ENCODE measurements at places on chromosomes 1 and 21.
A peak's percentile ranks its signal among the peaks of the same experiment; 100 is the strongest.

DNA sequence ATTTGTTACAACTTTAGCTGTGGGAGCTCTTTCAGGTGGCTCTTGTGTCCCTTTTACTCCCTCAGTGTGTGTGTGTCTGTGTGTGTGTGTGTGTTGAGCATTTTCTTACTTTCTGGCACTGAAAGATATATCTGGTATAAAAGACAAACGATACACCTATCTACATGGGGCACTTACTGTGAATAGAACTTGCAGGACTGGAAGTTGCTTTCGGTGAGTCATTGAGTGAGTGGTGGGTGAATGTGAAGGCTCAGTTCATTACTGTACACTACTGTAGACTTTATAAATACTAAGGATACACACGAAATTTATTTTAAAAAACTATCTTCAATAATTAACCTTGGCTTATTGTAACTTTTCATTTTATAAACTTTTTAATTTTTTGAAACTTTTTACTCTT, 38.7 kb downstream of the BTBD8 start:
- no peak for DNase-seq

- no peak for DNase-seq
Measured at GRCh38 chr1:51472359-51472758, 46.7 kb downstream of the EPS15 start.

DNA sequence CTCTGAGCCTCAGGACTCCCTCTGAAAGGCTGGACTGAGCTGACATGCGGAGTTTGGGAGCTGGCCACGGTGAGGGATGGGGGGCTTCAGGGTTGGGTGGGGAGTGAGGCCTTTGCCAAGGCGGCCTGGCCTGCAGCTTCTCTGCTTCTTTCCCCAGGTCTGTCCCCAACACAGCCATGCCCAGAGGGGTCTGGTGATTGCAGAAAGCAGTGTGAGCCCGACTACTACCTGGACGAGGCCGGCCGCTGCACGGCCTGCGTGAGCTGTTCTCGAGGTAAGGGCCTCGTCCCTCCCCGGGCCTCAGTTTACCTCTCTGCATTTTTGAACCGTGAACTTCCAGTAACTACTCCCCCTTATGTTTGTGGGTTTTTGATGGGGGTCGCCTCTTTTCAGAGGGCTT, 48.6 kb downstream of the TNFRSF8 start:
- no peak for DNase-seq

GRCh38 chr1:204331275-204331674, 28.5 kb downstream of the PLEKHA6 start:
- DNase-seq = no peak

DNA sequence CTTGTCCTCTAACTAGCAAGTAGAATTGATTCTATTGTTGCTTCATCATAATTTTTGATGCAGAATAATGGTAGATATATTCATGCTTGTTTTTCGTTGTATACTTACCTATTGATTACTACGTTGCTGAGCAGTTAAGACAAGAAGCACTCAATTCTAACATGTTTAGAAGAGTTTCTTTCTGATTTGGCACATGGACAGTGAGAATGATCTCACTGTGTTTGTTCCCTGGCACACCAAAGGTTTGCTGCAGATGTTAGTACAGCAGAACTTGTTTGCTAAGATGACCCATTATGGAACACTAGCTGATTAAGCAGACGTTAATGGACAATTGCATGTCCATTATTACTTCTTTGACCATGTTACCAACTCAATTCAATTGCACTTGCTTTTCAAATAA, 184.7 kb upstream of the SGIP1 start:
- DNase-seq = no peak

DNA sequence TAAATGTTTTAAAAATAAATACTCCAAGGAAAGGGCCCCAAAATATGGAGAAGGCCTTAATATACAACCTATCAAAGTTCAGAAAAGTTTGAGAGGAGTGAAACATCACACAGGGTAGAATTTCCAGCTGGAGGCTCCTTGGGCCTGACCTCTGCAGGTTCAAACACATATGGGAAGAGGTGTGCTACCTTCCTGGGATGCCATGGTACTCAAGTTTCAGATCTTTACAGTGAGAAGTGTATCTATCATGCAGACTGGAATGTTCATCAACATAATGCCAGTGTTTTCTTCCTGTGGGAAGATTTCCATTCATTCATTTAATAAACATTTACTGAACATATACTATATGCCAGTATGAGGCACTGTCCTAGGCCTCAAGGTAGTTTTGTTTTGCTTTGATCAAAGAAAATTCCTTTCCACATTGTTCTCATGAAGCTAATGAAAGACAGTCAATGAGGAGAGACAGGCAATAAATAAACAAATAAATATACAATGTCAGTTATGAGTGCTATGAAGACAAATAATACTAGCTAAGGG, 14.6 kb upstream of the ADAR start:
- DNase-seq = no peak

GRCh38 chr1:77966291-77966690, 12.6 kb downstream of the FUBP1 start:
- no peak for DNase-seq

GRCh38 chr1:43545695-43546387, 15.2 kb downstream of the PTPRF start:
- no peak for DNase-seq

DNA sequence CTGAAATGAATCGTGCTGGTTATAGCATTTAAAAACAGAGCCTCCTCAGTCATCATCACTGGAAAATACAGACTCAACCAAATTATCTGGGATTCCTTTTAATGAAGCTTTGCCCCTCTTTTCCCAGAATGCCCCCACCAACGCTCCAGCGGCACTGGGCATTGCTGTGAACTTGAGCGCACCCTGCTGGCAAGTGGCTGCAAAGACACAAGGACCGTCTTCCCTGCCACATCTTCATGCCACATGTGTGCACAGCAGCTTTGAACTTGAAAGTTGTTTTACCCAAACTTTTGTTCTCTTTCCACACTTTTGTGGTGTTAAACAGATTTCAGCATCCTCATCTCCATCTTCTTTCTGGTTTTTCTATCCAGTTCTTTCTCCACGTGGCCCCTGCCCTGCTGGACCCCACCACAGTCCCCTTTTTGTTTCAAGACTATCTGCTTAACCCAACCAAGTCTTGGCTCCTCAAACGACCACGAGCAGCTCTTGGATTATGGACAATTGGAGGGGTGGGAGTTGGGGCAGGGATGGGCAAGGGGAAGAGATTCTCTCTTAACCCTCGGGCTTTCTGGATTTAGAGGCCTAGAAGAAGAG, 12.8 kb upstream of the LMX1A start:
- peak; percentile 57 for DNase-seq

GRCh38 chr1:153231363-153231762, 14.0 kb downstream of the PRR9 start:
- no peak for DNase-seq

DNA sequence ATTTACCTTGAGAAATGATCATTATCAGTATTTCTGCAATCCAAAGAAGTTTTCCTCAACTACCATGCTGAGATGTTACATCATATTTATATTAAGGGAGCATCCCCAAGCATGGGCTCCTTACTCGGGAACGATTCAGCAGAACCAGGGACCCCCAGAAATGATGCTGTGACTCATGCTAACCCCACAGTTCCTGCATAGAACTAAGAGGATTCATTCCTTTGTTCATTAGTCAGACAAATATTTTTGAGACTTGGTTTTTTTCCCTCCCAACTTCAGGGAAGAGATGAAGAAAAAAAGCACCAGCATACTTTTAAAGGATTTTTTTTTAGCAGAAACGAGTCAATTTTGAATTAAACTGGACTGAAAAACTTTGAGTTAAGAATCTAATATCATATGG, 49.2 kb upstream of the COL24A1 start:
- DNase-seq = no peak

- DNase-seq = no peak
Measured at GRCh38 chr1:2267051-2267830, 39.1 kb downstream of the SKI start.

DNA sequence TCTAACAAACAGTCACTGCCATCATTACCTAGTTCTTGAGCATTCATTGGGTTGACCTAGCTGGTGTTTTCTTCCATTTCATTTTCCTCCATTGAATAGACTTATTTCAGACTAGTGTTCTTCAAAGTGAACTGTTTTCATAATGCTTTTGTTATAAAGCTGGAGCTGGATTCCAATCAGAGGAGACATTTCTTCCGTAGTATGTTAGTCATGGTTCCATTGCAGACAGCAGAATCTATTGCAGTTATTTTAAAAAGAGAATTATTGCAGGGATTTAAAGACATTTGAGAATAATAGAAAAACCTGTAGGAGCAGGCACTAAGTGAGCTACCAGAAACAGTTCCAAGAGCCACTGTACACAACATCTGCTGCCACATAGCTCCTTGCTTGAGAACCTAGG, 50.0 kb downstream of the HHAT start:
- no peak for DNase-seq

- DNase-seq = no peak
Measured at GRCh38 chr21:38376693-38377092, 119.9 kb downstream of the KCNJ15 start.

DNA sequence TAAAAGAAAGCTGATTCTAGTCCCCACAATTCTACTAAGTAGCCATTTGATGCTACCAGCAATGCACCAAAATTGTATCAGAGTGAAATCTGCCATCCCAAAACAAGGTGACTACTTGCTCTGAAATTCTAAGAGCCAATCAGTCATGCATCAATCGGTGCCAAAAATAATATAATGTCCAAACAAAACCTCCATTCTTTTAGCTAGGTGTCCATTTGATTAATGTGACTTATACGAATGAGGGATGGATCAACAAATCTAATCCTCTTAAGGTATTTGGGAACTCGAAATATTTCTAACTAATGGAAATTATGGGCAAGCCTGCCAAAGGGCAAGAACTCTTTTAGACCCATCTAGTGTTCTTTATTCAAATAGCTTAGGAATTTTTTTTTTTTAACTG, 66.4 kb upstream of the NEK2 start:
- no peak for DNase-seq

DNA sequence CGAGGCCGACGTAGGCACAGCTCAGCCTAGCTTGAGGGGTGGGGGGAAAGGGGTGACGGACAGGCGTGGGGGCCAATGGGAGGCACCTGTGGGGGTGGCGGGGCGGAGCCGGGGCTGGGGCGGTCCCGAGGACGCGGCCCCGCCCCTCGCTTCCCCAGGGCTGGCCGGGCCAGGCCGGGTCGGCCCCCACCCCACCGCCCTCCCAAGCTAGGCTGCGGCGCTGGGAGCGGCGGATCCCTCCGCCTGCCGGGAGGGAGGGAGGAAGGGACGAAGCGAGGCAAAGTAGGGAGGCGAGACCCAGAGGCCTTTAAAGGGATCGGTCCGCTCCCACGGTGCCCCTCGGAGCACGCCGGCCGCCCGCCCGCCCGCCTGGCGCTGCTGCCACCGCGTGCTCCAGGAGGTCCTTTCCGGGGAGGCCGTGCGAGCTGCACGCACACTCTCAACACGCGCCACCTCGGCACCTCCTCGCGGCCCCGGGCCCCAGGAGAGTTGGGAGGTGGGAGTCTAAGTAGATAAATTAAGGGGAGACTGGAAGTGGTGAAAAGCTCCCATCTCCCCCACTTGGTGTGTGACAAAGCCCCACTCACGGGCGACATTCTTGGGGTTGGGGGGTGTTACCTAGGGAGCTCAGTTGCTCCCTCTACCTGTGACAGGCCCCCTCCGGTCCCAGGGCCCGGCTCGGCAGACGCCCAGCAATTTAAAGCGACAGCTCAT, 375 bp upstream of the MEF2D start:
- DNase-seq = peak; percentile 94

- DNase-seq = no peak
Measured at GRCh38 chr1:152182944-152183361, 23.9 kb upstream of the RPTN start.

- no peak for DNase-seq
Measured at GRCh38 chr1:183214021-183214970, 28.2 kb downstream of the LAMC2 start.

DNA sequence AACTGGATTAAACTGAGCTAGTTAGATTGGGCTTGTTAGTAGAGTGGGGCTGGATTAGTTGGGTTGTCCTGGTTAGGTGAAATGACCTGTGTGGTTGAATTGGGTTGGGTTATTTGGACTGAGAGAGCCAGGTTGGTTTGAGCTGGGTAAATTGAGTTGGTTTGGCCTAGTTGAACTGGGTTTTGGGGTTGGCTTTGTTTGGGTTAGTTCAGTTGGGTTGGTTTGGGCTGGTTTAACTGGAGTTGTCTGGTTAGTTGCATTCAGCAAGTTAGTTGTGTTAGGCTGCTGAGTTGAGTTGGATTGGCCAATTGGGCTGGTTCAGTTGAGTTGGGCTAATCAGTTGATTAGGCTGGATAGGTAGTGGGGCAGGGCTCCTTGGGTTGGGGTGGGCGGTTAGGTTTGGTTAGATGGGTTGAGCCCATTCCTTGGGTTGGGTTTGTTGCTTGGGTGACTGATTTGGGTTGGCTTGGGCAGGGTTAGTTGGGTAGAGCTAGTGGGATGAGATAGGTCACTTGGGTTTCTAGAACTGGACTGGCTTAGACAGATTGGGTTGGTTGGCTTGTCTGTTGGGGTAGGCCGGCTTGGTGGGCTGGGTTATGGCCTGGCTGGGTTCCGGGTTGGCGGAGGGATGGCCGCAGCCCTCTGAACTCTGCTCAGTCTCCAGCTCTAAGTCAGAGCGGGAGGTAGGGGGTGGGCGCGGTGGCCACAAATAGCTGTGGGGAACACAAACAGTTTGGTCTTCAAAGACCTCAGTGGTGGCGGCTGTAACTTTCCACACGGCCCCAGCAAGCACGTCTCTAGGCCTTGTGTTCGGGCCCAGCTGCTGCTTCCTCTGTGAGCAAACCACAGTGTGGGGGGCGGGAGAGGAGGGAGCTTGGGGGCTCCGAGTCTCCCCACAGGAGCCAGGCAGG, 67.2 kb upstream of the RUNX3 start:
- no peak for DNase-seq

DNA sequence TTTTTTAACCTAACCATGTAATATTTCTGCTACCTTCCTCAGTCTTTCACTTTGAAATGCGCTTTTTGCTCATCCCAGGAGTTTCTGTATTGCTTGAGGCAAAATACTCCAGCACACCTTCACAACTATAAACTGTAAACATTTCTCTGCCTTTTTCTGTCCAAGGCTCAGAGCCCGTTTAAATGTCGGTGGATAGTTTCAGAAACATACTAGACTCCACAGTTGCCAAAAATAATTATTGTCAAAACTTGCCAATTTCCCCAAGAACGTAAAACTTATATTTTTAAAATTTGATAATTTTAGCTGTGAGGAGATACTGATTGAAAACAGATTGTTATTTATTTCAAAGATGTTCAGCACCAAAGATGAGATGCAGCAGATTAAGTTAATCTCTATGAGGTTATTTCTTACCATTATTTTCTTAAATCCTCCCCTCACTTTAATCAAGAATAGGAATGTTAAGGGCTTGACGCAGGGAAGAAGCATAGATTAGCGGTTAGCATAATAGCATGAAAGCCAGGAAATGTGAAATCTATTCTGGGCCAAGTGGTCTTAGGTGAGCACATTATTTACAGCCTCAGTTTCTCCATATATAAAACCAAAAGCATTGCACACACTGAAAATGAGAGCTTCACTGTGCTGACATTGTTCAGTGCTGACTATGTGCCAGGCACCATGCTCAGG, 91.5 kb upstream of the ESRRG start:
- no peak for DNase-seq

- no peak for DNase-seq
Measured at GRCh38 chr1:160455153-160455517, 54.8 kb downstream of the VANGL2 start.

All from activated CD4-positive, CD25-positive, alpha-beta regulatory T cell treated with anti-CD3 and anti-CD28 coated beads, Interleukin-2, amount 50 U/mL, for 72 hours (primary cell).